NCI-H1048 (cell line): ENCODE measurements at places on chromosomes 1 and 21.

- no peak for DNase-seq
Measured at GRCh38 chr1:41617336-41617735, 132.9 kb upstream of the EDN2 start.

- no peak for DNase-seq
Measured at GRCh38 chr21:35475762-35476161, 426.7 kb upstream of the RUNX1 start.

DNA sequence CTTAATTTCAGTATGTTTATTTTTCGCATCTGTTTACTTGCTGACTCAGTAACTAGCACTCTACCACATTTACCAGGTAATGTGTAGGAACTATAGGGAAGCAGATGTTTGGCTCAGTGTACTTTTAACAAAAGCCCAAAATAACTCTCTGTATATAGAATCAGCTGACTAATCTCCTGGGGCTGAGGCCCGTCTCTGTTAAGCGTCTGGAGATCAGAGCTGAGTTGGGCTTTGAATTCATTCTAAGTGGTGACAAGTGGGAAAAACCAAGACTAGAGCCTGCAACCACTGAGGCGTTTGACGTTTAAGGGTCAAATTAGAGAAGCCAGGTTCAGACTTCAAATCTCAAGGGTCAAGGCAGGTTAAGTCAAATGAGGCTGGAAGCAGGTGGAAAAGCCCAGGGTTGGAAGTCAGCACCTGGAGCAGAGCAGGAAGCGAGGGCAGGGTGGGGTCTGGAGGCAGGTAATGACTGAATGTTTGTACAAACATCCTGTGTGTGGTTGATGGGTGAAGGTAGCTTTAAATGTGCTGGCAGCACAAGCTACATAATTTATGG is 56.8 kb upstream of the LYST start:
- DNase-seq = no peak

DNA sequence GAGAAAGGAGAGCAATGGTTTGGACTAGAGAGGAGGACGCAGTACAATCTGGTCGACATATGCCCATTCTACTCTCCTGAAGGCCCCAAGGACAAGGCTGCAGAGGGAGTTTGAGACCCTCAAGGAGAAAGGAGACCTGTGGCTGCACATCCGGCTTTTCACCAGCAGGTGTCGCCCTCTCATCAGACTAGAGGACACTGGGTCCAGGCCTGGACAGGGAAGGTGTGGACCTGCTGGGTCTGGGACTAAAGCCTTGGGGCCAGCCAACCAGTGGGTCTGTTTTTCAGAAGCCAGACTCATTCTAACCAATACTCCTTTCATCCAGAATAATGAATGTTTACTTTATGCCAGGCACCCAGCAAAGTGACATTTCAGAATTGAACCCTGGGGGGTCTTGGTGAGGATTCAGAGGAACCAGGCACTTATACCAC is 5.0 kb downstream of the SRARP start:
- DNase-seq = peak; percentile 60

- DNase-seq = no peak
Measured at GRCh38 chr1:4797016-4797410, 142.6 kb downstream of the AJAP1 start.

- no peak for DNase-seq
Measured at GRCh38 chr1:91567583-91567982, 66.9 kb downstream of the CDC7 start.

DNA sequence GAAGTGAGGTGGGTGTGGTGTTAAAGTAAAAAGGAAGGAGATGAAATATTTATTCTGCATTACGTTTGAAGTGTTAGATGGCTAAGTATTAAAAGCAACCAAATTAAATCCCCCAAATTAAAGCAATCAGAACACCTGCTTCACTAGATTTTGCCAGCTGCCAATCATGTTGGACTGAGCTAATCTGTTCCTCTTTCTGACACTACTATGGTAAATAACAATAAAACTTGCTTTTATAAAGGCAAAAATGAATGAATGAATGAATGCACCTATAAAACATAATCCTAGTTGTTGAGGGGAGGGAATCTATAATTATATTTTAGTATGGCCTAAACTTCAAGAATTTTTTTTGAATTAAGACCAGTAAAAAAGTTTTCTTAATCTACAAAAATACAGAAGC is 51.0 kb downstream of the RAB3GAP2 start:
- no peak for DNase-seq

DNA sequence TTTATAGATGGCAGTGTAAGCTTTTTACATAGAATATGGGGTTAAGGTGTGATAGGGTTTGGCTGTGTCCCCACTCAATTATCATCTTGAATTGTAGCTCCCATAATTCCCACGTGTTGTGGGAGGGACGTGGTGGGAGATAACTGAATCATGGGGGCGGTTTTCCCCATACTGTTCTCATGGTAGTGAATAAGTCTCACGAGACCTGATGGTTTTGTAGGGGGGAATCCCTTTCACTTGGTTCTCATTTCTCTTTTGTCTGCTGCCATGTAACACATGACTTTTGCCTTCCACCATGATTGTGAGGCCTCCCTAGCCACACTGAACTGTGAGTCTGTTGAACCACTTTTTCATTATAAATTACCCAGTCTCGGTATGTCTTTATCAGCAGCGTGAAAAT is 290.3 kb upstream of the B3GALT2 start:
- no peak for DNase-seq

GRCh38 chr1:155083052-155083541 is 4.5 kb downstream of the EFNA3 start:
- no peak for DNase-seq

- no peak for DNase-seq
Measured at GRCh38 chr1:50976111-50976889, 6.3 kb downstream of the CDKN2C start.

- DNase-seq = peak; percentile 78
Measured at GRCh38 chr1:43348809-43349593, 9.8 kb upstream of the CDC20 start.

- DNase-seq = no peak
Measured at GRCh38 chr1:208318150-208318734, 74.1 kb upstream of the PLXNA2 start.

GRCh38 chr21:39319814-39320332 is 6.4 kb upstream of the BRWD1 start:
- DNase-seq = no peak

DNA sequence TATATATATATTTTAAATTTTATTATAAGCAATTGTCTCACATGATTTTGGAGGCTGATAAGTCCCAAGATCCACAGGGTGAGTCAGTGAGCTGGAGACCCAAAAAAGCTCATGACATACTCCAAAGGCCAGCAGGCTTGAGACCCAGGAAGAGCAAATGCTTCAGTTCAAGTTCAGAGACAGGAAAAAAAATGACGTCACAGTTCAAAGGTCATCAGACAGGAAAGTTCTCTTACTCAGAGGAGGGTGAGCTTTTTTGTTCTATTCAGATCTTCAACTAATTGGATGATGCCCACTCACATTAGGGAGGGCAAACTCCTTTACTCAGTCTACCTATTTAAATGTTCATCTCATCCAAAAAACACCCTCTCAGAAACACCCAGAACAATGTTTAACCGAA is 18.2 kb downstream of the RXRG start:
- DNase-seq = no peak

- DNase-seq = no peak
Measured at GRCh38 chr1:230157420-230158390, 90.7 kb downstream of the GALNT2 start.

DNA sequence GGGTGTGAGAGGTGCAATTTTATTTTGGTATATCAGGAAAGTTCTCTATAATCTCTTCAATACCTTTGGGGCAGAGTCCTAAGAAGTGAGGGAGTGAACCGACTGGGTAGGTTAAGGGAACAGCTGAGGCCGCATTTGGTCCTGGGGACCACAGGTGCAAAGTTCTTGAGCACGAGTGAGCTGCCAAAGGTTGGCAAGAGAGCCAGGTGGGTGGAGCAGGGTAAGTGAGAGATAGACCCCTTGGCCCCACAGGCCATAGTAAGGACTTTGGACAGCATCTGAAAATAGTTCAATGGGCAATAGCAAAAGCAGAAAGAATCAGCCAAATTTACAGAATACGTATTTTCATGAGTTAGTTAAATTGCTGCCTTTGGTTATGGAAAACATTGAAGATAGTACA is 11.0 kb upstream of the NID1 start:
- no peak for DNase-seq

DNA sequence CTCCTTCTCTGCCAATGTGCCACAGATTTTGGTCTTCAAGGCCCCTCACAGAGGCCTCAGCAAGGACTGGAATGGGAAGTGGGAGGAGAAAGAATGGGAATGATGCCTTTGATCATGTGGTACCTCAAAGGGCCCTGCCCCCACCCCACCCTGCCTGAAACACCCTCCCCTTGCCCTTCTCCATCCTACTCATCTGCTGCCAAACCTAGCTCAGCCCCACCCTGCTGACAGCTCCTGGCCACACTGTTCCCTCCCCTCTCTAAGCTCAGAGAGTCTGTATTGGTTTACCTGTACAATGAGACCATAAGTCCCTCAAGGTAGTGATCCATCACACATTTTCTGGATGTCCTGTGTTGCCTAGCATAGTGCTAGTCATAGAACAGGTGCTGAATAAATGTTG is 6.7 kb upstream of the ARHGAP30 start:
- no peak for DNase-seq

GRCh38 chr1:164611754-164612642 is 53.0 kb downstream of the PBX1 start:
- peak; percentile 95 for DNase-seq

DNA sequence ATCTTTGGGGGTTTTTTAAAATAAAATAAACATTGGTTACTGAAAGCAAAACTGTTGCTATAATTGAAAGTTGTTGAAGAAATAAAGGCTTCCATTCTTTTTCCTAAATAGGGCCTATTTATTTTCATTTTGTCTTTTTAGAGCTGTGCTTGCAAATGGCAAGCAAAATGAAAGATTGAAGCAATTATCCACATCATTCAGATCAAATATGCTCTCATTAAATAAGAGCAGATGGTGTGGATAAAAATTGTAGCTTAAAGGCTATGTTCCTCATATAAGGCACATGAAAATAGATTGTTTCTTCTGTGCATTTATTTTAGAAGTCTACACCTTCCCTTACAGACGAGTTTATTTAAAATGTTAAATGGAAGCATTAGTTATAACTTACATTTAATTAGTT is 1317.7 kb downstream of the MRPL39 start:
- DNase-seq = no peak

GRCh38 chr1:100292711-100293110 is 26.7 kb downstream of the RTCA start:
- no peak for DNase-seq

GRCh38 chr1:11481019-11481418 is 2.1 kb downstream of the DISP3 start:
- no peak for DNase-seq

DNA sequence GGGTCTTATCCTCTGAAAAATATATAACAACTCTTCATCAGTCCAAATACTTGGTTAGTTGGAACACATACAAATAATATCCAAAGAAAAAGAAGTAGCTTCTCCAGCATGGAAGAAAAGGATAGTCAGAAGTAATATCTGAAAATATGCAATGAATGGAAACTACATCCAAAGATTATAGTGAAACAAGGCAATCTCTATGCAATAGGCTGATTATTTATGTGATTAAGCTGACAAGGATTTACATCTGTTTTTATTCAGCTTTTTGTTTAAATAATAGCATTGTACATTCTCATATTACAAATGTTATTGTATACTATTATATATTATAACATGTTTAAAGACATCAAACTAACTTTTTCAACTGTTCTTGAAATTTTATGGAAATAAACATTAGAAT is 15.3 kb upstream of the TGFBR3 start:
- no peak for DNase-seq

GRCh38 chr1:9785406-9785805 is 38.4 kb downstream of the CLSTN1 start:
- no peak for DNase-seq

GRCh38 chr1:218357211-218357892 is 12.2 kb downstream of the TGFB2 start:
- DNase-seq = no peak

DNA sequence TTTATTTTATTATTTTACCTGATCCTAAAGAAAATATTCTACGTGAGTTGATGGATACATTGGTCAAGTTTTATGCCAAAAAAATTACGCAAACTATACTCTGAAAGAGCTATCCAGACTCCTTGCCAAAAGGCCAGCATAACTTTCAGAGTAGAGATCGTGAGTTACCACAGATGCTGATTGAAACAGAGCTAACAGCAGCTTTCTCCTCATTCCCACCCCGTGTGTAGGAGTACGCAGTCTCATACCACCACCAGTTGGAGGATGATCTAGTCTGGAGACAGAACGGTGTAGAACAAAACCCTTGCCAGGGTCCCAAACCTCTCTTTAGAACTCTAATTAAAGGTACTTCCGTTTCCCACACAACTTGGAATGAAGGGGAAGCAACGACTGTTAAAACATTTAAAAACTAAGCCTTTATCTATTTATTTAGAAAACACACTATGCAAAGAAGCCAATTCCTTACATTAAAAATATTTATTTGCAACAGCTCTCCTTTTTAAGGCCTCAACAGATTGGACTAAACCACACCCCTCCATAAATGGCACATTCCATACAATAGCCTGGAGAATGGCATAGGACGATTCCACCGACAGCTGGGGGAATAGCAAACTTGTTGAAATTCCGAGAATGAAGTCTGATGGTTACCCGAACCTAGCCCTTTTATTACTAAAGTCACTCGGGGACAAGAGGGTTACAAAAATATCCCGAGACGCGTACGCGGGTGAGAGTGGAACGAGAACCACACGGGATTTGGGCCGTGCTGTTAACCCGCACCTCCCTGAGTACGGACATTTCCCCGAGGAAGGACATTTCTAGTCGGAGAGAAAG is 1.4 kb downstream of the NUCKS1 start:
- DNase-seq = no peak
